ENCODE measurements at places on chromosomes 16 and 17.

GRCh38 chr16:30355144-30355953 lies at the start of gene CD2BP2:
Gene CD2BP2, minus strand, starts transcription at chr16:30355308. Its CDS starts 627 bp downstream, at chr16:30354681.
- DNase-seq, result peak; percentile 76

DNA sequence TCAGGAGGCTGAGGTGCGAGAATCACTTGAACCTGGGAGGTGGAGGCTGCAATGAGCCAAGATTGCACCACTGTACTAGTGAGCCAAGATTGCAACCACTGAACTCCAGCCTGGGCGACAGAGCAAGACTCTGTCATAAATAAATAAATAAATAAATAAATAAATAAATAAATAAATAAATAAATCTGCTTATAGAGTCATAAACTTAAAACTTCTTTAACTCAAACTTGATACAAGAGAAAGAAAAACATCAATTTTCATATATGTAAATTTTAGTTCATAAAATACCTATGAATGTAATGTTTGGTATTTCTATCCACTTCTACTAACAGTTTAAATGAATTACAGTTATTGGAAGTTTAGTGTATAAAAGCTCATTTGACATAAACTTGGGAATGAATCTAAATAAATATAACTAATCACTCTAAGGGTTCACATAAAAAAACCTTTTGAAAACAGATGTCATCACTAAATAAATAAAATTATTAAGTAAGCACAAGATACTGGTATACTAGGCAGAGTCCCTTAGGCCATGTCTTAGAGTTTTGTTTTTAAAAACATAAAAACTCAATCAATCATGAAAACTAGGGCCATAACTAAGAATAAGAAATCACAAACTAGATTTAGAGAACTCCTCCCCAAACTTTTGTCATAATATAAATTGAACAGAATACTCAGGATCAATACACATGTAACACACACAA lies 54.1 kb downstream of the SMURF2 start:
- no peak for DNase-seq

- DNase-seq, result no peak
Measured at GRCh38 chr16:88453217-88453531, at the start of gene ZFPM1. Gene ZFPM1, plus strand, starts transcription at chr16:88453280. Its CDS starts 359 bp downstream, at chr16:88453639.

DNA sequence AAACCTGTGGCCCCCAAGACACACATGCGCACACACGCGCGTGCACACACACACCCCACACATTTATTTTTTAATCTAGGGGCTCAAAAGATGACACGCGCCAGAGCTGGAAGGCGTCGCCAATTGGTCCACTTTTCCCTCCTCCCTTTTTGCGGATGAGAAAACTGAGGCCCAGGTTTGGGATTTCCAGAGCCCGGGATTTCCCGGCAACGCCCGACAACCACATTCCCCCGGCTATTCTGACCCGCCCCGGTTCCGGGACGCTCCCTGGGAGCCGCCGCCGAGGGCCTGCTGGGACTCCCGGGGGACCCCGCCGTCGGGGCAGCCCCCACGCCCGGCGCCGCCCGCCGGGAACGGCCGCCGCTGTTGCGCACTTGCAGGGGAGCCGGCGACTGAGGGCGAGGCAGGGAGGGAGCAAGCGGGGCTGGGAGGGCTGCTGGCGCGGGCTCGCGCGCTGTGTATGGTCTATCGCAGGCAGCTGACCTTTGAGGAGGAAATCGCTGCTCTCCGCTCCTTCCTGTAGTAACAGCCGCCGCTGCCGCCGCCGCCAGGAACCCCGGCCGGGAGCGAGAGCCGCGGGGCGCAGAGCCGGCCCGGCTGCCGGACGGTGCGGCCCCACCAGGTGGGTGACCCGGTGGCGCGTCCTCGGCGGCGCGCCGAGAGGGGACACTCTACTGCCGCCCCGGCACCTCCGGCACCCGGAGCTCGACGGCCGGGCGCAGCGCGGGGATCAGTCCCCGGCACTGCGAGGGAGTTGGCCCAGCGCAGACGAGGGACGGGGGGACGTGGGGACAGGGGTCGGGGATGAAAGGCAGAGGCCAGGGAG lies at the start of gene STAT5A:
TSS of gene STAT5A (plus strand) at position 522 of the 826 bp plus-strand sequence. CDS start 914 bp downstream, outside the sequence.
- DNase-seq, result peak; percentile 65

GRCh38 chr17:64498308-64499203 lies 1.7 kb upstream of the POLG2 start:
- no peak for DNase-seq

- DNase-seq, result no peak
Measured at GRCh38 chr16:69836257-69836656, 74.1 kb downstream of the WWP2 start.

GRCh38 chr17:64056269-64057005 lies 36.0 kb upstream of the ICAM2 start:
- DNase-seq, result no peak

- no peak for DNase-seq
Measured at GRCh38 chr17:14428648-14429029, 127.8 kb downstream of the HS3ST3B1 start.

DNA sequence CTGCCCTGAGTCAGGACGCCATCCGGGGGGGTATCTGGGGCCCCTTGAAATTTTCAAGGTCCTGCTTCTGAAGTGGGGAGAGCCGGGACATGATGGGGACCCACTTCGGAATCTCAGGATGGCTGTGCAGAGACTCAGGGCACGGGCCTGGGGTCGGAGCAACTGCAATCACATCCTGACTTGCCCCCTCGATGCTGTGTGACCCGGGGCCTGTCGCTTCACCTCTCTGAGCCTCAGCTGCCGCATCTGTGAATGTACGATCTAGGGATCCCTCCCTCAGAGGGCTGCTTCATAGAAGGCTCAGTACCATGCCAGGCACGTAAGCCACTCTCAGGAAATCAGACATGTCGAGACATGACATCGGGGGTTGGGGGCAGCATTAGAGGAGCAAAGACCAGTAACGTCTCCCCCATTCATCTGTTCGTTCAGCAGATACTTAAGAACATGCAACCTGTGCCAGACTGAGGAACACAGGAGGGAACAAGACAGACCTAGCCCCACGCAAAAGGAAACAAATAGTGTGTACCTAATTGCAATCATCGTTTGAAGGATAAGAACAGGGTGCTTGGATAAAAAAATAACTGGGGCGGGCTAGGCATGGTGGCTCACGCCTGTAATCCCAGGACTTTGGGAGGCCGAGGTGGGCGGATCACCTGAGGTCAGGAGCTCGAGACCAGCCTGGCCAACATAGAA lies 229.6 kb downstream of the PARN start:
- DNase-seq, result no peak

GRCh38 chr17:47686276-47686635 lies 7.7 kb upstream of the TBKBP1 start:
- no peak for DNase-seq

GRCh38 chr17:73174126-73174525 lies 9.3 kb downstream of the SSTR2 start:
- no peak for DNase-seq

DNA sequence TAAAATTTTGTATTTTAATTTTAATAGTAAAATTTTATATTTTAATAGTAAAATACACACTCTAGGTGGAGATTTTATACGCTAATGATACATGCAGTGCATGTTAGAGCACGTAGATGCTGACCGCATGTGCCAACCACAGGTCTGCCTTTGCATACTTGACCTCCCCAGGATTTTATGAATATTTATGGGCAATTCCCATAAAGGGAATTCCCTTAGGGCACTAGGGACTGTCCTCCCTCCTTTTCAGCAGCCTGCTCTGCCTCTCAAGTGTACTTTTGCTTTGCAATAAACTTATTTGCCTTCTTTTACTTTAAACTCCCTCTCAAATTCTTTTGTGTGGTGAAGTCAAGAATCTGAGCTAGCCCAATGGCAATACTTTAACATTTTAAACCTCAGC lies 217.7 kb upstream of the CDH8 start:
- DNase-seq, result no peak

GRCh38 chr17:33896263-33896662 lies 358.8 kb upstream of the CCL2 start:
- DNase-seq, result no peak

GRCh38 chr16:2526135-2526534 lies 5.1 kb downstream of the CEMP1 start:
- no peak for DNase-seq

- no peak for DNase-seq
Measured at GRCh38 chr16:30009085-30009862, 1.6 kb downstream of the DOC2A start.

DNA sequence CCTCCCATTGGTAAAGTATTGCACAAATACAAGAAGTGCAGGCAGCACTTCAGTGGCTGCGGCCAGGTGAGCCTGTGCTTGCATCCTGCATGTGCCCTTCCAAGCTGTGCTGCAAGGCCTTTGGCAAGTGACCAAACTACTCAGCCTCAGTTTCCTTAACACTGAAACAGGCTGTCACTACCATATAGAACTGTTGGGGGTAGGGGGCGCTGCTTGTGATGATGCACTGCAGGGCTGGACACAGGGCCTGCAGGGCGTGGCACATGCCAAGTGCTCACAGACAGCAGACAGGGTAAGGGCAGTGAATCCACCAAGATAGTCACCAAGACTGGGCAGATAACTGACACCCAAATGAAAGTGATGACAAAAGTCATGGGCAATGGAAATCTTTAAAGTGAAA lies 65.6 kb upstream of the SREBF1 start:
- DNase-seq, result no peak

GRCh38 chr17:44004077-44004760 lies at the start of gene NAGS:
Gene NAGS, plus strand, starts transcription at chr17:44004622. Its CDS starts 42 bp downstream, at chr17:44004664.
- DNase-seq, result no peak

GRCh38 chr16:14296663-14297062 lies 225.5 kb downstream of the MRTFB start:
- no peak for DNase-seq

All from stimulated activated CD4-positive, alpha-beta T cell treated with anti-CD3 and anti-CD28 coated beads, Interleukin-15, amount 100 ng/mL, for 1 hour (primary cell).